EL (cell line): ENCODE measurements at places on chromosomes 3 and 15.
A peak's percentile ranks its signal among the peaks of the same experiment; 100 is the strongest.

- no peak for DNase-seq
Observed at GRCh38 chr3:53843195-53844177, 2.7 kb downstream of the CHDH start.

GRCh38 chr3:81998907-81999306 is 237.5 kb upstream of the GBE1 start:
- DNase-seq: no peak

- no peak for DNase-seq
Observed at GRCh38 chr15:71708051-71708429, 102.3 kb upstream of the NR2E3 start.

GRCh38 chr15:73388256-73388781 is 19.6 kb upstream of the HCN4 start:
- DNase-seq: peak; percentile 84

DNA sequence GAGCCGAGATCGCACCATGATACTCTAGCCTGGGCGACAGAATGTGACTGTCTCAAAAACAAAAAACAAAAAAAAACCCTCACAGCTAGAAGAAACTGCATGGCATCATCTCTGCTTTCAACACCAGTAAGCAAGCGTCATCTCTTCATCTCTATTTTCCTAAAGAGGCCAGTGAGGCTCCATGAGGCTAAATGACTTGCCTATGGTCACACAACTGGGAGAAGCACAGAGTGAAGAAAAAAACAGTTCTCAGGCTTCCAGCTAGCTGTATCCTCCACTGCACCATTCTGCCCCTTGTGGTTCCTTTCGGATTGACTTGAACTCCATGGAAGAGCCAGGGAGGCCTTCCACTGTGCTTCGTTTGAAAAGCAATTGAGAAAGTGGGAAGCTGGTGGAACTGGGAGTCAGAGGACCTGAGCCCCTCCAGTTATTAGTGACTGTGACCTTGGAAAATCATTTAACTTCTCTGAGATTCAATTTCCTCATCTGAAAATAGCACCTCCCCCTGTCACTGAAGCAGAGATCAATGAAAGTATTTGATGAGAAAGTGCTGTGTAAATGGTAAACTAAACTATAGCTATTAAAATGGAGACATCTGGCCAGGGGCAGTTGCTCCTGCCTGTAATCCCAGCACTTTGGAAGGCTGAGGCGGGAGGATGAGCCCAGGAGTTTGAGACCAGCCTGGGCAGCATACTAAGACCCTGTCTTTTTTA is 32.1 kb upstream of the DENND4A start:
- DNase-seq: peak; percentile 61

DNA sequence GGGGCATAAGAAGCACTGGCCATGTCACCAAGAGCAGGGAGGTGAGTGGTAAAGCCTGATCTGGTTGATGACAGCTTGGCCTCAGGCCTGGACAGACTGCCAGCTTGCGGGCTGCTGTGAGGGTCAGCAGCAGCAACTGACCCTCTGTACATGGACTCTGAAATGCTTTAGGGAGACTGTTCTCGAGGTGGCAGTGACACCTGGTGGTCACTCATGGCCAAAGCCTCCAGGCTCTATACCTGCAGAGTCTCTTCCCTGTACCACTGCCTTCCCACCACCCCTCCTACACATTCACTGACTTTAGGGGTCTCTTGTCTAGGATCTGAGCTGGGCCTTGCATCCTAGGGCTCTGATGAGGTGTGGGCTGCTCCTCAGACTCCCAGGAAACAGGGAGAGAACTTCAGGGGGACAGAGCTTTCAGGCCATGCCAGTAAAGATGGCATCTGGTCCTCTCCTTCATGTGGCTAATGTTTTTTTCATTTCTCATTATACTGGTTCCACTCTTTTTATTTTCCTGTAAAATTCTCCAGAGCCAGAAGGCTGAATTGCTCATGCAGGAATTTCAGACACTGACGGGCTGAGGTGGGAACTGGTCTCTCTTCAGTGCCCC is 17.2 kb upstream of the TIMP4 start:
- DNase-seq: peak; percentile 51

- no peak for DNase-seq
Observed at GRCh38 chr3:188205992-188206416, 52.0 kb downstream of the LPP start.

DNA sequence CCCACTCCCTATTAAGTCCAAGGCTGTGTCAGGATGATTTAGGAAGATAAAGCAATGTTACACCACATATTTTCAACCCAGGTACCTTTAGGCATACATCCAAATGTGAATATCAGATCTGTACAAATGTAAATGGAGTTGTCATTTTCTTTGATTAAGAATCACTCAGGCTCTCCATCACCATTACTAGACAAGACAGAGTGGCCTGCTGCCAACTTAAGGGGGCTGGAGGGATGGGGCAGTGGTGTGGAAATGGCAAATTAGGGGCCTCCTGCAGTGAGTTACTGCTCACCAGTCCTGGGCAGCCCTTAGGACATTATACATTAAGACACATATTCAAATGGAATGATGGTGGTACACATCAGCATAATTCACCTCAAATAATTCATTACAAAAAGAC is 211.0 kb downstream of the TNIK start:
- DNase-seq: no peak

GRCh38 chr15:25709437-25710159 is 153.5 kb downstream of the ATP10A start:
- no peak for DNase-seq

DNA sequence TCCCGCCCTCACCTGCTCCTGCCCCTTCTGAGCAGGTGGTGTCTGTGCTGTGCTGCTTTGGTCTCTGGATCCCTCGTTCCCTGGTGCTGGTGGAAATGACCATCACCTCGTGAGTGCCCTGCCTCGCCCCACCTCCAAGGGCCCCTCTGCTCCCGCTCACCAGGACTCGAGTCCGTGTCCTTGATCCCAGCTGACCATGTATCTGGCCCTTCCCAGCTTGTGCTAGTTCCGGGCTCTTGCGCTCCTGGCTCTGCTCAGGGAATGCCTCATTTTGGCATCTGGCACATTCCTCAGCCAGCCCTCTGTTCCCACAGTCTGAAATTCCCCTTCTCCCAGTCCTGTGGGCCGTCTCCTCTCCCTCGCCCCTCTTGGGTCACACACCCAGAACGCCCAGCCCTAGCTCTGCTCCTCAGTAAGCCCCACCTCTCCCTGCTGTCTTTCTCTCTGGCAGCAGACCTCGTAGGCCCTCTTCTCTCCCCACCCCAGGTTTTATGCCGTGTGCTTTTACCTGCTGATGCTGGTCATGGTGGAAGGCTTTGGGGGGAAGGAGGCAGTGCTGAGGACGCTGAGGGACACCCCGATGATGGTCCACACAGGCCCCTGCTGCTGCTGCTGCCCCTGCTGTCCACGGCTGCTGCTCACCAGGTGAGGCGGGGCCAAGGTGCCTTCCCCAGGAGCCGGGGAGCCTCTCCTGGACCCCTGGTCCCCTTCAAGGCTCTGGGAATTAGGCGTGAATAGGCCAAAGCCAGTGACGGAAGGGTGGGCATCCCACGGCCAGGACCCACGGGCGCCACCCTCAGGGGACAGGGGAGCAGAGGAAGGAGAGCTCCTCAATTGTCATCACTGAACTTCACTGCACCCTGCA is 11.5 kb downstream of the SLC51A start:
- DNase-seq: peak; percentile 33

DNA sequence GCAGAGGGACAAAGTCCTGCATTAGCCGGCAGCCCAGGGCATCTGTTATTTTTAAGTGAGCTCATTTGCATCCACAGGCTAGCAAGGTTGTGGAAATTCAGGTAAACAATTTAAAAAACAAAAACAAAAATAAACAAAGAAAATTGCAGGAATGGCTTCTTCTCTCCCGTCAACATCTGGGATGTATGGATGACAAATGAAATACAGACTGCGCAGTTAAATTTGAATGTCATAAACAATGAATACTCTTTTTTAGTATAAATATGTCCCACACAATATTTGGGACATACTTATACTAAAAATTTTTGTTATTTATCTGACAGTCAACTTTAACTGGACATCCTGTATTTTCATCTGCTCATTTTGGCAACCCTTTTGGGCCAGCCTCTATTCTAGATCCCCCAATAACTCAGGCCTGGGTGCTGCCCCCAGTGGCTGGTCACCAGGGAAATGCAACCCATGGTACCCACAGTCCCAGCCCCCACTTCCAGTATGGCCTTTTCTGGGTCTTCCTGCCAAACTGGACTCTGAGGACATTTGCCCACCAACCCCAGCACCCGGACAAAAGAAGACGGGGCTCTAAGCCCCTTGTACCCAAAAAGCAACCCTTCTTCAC is 12.7 kb downstream of the GRM2 start:
- DNase-seq: no peak

DNA sequence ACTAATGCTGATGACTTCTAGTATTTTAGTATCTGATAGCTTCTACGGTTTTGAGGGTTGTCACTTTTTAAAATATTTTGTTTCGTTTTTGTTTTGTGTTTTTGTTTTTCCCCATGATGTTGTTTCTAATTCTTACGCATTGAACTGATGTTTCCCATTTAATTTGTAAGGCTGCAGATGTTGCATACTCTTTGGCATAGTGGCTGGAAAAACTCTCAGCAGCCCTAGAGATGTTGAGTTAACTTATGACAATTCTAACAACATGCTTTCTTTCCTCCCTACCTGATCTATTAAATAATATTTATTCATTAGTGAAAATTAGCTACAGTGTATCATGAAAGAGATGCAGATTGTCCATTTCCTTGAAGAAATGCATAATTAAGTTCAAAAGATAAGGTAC is 559.3 kb upstream of the GRM7 start:
- DNase-seq: no peak

- no peak for DNase-seq
Observed at GRCh38 chr3:131396170-131396569, 14.6 kb downstream of the NUDT16 start.

- DNase-seq: no peak
Observed at GRCh38 chr15:74628949-74629348, 13.3 kb downstream of the CLK3 start.

DNA sequence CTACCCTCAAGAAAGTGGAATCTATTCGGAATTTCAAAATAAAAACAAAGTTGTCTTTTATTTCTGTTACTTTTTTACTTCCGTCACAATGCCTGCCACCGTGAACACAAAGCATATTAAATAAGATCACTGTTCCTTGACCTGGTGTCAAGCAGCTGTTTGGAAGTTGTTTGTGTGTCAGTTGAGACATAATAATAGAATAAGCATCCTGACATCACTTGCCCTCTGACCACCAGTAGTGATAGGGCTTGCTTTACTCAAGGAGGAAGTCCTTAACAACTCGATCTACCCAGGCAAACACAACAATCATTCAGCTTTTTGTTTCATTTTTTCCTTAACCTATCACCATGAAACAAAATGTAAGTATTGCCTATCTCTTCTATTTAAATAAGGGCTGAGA is 454.4 kb upstream of the RASGRP1 start:
- DNase-seq: no peak

DNA sequence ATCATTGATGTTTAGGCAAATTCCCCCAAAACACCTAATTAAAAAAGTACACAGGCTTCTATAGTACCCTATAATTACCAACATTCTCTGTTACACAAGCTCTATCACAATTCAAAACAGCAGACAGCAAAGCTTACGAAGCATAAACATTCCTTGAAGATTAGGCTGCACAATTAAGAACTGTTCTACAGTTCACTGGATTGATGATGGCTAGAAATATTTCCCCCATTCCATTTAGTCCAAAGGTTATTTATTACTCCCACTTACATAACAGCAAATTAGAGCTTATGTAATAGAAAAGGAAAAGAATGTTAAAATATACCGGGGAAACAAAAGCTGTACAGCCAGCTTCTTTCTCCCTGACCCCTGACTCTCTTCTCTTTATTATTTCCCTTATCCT is 49.3 kb downstream of the UACA start:
- peak; percentile 58 for DNase-seq
